Posterior cingulate gyrus (tissue), 11 donors: ENCODE measurements at places on chromosomes 3 and 15.

- DNase-seq = no peak
Observed at GRCh38 chr3:184409331-184409926, 29.6 kb downstream of the CHRD start.

- DNase-seq = no peak
Observed at GRCh38 chr3:8653800-8654408, 9.3 kb upstream of the SSUH2 start.

GRCh38 chr15:49831206-49831965 lies 210.5 kb downstream of the DTWD1 start:
- DNase-seq = no peak

DNA sequence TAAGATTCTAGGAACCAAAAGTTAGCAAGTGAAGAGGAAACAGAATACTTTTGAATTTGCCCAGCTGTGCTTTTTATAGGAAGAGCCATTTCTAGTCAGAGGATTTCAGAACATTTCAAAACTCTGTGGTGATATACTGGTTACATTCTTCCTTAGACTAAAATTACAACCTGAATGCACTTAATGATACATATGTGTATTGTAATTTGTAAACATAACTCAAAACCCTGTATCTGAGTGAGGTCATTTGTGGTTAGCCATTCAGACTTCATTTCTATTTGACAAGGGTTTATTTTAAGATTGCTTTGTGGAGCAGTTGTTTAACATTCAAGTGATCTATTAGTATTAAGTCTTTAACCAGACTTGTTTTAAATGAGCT lies 59.4 kb upstream of the TRIM71 start:
- DNase-seq = no peak

- no peak for DNase-seq
Observed at GRCh38 chr3:133135306-133135705, 97.1 kb downstream of the TMEM108 start.

DNA sequence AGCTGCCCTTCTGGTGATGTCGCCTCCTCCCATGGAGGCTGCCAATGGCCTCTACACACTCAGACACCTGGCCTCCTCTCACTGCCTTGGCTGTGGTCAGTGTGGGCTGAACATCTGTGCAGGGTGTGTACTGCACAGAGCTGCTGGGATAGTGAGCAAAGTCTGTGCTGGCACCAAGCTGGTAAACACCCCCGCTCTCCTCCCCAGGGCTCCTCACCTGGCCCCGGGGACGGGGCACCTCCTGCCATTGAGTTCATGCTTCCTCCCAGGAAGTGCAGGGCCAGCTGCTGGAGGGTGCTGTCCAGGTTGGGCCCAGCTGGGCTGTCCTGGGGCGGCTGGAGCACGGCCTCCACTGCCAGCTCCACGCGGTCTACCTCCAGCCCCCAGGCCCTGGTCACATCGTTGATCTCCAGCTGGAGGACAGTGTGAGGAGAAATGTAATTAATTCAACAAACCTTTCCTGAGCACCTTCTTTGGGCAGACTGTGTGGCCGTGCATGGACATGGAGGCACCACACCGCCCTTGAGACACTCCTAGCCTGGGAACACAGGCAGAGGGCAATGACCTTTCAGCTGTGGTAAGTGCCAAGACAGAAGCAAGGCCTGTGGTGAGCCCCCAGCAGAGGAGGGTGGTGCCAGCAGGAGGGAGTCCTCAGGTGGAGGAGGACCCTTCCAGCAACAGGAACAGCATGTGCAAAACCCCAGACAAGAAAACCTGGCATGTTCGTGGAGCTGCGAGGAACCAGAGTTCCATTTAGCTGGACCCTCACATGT lies 6.8 kb downstream of the STOML1 start:
- no peak for DNase-seq

GRCh38 chr3:79018265-79018664 lies 749.5 kb downstream of the ROBO1 start:
- DNase-seq = no peak

DNA sequence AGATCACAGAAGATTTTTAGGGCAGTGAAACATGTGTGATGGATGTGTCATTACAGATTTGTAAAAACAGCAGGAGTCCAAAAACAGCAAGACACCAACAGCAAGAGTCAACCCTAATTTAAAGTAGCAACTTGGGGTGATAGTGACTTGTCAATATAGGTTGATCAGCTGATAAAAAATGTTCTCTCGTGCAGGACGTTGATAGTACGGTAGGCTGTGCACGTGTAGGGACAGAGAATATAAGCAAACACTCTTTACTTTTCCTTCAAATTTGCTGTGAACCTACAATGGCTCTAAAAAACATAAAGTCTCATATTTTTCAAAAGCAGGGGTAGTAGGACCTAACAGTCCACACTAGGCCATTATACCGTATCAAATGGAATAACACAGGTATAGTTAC lies 120.8 kb downstream of the STAG1 start:
- no peak for DNase-seq
